ENCODE measurements at places on chromosomes 16 and 17.

- no peak for DNase-seq
Measured at GRCh38 chr17:49450735-49451134, 36.1 kb upstream of the PHB1 start.

DNA sequence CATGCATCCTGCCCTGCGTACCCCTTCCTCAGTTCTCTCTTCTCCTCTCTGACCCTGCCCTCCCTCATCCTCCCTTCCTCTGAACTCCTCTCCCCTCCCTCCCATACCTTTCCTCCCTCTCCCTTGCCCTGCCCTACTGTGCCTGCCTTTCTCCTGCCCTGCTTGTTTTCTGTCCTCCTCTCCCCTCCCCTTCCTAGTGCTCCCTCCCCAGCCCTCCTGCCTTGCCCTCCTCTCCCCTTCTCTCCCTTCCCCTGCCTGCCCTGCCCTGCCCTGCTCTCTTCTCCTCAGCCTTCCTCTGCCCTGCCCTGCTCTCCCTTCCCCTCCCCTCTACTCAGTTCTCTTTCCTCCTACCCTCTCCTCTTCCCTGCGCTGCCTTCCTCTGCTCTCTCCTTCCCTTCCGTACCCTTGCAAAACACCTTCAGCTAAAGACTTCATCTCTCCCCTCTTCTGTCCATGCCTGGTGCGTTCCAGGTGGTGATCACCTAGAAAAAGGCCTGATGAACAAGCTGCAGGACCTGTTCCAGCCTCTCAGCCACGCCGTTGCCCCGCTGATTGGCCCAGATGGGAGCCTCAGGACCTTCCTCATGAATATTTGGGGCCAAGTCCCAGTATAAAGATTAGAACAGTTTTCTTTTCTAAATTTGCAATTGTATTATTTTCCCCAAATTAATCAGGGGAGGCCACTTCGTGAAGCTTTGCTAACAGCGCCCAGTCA is 290.5 kb downstream of the CPPED1 start:
- no peak for DNase-seq

GRCh38 chr16:17160285-17160853 is 310.4 kb downstream of the XYLT1 start:
- DNase-seq: no peak

GRCh38 chr17:70878879-70879278 is 709.5 kb downstream of the KCNJ2 start:
- DNase-seq: no peak

DNA sequence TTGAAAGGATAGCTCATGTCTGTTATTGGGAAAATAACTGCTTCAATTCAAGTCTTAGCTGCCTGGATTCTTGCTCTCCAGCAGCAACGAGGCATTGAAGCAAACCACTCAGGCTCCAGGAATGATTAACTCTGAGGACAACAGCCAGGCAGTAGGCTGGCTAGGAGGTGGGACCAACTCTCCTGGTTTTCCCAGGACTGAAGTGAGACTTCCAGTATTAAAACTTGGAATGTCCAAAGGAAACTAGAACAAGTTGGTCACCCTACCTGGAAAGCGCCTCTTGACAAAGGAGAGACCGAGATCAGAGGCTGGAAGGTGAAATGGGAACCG is 100.7 kb downstream of the SALL1 start:
- no peak for DNase-seq

All from OCI-M1 (cell line).